ENCODE measurements at places on chromosomes 5 and 9. TPM values are rescaled to one million over a fixed set of nuclear protein-coding genes. Genes with fewer than 3 reads are reported as not detected.

Gene SDHA
- total RNA-seq, result 95.6 TPM

Gene CARD9
- total RNA-seq, result not detected

DNA sequence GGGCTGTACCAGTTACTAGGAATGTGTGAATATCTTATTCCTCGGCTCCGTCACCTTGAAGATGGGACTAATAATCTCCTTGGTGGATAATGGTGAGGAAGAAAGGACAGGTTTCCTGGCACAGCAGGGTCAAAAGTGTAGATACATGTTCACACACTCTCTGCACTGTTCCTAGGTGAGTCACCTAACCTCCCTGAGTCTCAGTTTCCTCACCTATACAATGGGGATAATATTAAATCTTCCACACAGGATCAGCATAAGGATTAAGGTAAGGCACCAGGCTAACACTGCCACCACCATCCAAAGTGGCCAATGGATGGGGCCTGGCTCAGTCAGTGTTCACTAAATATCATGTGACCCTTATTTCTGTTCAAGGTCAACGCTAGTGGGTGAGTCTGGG lies 66.9 kb downstream of the PSMB7 start:
- no peak for DNase-seq

Gene LCN15
- total RNA-seq, result not detected

Measured in RPMI7951 (cell line).